ENCODE measurements at places on chromosomes 5 and 9. TPM values are rescaled to one million over a fixed set of nuclear protein-coding genes. Genes with fewer than 3 reads are reported as not detected.

- no peak for DNase-seq
Measured at GRCh38 chr9:4196376-4196775, 103.5 kb downstream of the GLIS3 start.

GRCh38 chr9:130117376-130117775, 54.8 kb upstream of the NCS1 start:
- no peak for DNase-seq

GRCh38 chr5:67095346-67096171, 101.0 kb downstream of the CD180 start:
- peak; percentile 11 for DNase-seq

- no peak for DNase-seq
Measured at GRCh38 chr9:6428940-6429889, 16.2 kb downstream of the UHRF2 start.

DNA sequence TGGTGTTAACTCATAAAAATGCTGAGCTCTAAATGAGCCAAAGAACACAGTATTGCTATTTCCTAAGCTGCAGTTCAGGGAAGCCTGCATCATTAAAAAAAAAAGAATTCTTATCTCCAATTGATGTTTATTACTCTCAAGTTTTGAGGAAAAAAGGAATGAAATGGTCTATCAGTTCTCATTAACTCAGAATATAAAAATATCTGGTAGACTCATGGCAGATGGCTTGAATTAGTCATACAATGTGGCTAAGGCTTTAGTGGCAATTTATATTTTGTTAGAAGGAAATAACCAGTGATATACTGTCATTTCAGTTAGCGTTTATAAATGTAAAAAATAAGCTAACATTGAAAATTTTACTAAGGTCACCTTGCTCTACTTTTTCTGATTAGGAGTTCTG, 1403.4 kb upstream of the C9orf72 start:
- no peak for DNase-seq

GRCh38 chr5:176740131-176740701, 70.1 kb upstream of the UNC5A start:
- no peak for DNase-seq

GRCh38 chr5:1661311-1661710, 137.6 kb upstream of the LPCAT1 start:
- DNase-seq: no peak

GRCh38 chr5:13708906-13709305, 235.6 kb downstream of the DNAH5 start:
- no peak for DNase-seq

- no peak for DNase-seq
Measured at GRCh38 chr5:177605078-177605477, 5.1 kb downstream of the B4GALT7 start.

DNA sequence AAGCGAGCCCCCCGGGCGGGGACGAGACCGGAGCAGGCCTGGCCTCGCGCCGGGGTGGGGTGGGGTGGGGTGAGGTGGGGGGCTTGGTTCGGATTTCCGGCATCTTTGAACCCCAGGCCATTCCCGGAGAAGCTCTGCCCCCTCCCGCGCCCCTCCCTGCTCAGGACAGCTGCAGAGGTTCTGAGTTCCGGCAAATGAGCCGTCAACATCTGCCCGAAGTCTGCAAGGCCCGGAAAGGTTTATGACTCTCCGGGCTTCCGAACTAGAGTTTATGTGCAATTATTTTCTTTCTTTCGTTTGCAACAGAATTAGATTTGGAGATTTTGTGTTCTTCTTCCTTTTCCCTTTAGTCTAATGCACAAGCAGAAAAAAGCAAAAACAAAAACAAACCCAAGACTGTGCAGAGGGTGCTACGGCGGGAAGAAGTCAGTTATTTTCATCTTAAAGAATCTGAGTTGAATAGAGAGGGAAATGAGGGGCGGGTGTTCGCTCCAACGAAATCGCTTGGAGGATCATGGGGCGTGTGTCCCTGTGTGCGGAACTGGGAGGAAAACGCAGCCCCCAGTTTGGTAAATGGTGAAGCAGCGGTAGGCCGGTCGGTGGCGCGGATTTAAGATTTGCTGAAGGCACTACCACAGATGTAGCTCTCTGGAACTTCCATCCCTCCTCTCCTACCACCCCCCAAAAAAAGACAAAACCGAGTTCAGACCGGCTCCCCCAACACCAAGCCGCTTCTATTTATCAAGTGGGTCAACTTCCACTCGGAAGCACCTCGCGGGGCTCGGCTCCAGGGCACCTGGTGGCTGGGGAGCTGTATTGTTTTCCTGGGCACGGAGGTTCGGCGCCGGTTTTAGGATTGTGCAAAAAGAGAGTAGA, 4.8 kb downstream of the LHX2 start:
- no peak for DNase-seq

GRCh38 chr5:53884844-53885243, 324.4 kb downstream of the NDUFS4 start:
- DNase-seq: no peak

DNA sequence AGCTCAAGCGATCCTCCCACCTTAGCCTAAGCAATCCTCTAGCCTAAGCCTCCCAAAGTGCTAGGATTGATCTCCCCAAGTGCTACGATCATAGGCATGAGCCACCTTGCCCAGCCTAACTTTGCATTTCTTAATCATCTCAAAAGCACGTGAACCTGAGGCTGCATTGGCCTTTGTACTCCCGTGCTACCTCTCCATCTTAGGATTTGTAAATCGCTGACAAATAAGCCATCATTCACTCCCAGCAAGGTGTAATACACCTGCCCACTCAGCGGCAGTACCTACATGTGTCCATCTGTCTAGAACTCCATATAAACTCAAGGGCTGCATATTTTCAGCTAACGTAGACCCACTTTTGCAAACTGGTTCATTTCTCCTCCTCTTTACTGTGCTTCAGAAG, 2.8 kb downstream of the ANKH start:
- no peak for DNase-seq

DNA sequence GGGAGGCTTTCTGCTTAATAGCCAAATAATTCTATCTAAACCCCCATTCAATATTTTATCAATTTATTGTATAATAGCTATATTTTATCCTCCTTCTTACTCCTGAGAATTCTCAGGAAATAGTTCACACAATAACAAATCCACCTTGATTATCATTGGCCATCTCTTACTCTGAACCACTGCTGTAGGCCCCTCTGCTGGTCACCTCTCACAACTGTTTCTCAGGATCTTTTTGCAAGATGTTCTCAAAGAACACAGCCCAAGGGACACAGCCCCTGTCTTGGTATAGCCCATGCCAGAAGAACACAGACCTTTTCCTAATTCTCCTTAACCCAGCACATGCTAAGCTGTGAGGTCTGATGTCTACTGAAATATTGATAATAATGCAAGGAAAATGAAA, 74.9 kb upstream of the HTR4 start:
- no peak for DNase-seq

DNA sequence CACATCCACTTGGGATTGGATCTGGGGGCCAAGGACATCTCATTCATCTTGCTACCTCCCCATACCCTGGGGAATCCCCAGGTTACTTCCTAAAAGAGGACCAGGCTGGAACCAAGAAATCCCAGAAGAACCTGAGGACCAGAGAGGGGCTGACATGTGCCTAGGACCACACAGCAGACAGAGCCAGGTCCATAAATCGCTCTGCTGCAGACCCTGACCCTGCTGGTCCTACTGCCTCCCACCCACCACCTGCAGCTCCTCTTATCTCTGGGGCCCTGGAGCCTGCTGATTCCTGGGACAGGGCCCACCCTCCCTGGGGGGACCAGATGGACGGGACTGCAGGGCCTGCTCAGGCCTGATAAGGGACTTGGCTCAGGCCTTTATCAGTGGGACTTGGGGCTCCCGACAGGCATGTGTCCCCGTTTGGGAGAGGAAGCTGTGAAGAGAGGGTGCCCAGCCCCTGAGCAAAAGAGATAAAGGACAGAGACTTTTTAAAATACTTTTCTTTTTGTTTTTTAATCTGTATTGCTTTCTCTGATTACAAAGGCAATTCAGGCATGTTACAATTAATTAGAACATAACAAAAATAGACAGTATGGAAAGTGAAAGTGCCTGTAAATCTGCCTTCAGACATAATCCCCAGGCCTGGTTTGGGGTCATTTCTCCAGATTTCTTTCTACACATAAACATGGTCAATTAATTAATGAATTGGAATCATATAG, 101.3 kb upstream of the LARP1 start:
- no peak for DNase-seq

- no peak for DNase-seq
Measured at GRCh38 chr9:99305820-99306811, 84.0 kb downstream of the SEC61B start.

GRCh38 chr5:99771296-99771695, 763.9 kb upstream of the FAM174A start:
- no peak for DNase-seq

- no peak for DNase-seq
Measured at GRCh38 chr5:92922231-92922967, 658.6 kb downstream of the NR2F1-AS1 start.

GRCh38 chr5:36301858-36302603, at the start of gene RANBP3L:
RANBP3L (minus strand) TSS chr5:36301902; CDS start chr5:36301416, 486 bp downstream.
- DNase-seq: no peak

DNA sequence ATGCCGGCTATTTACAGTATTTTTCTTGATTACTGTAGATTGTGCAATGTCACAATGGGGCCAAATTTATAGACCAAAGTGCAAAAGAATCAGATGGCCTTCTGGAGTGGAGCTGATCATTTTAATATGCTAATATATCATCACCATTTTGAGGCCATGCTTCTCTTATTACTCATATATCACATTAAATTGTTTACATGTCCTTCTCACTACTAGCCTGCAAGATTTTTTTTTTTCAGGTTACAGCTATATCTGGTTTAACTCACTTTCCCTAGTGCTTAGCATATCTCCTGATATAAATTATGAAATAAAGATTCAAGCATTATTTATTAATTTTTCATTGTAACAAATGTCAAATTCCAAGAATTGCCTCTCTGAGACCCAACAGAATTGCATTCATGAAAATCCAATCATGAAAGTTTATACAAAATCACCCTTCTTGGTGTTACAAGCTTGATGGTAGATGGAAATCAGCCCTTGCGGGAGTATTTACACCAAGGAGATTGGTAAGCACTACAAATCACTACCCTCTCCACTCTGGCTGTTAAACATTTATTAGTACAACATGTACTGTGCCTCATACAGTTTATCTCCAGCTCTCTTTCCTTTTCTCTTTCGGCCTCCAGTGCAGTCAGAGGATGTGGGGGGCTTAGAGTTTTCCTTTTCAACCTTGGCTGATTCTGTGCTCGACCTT, 703.9 kb downstream of the BRINP1 start:
- DNase-seq: no peak

- no peak for DNase-seq
Measured at GRCh38 chr5:143791848-143792731, 19.9 kb upstream of the HMHB1 start.

DNA sequence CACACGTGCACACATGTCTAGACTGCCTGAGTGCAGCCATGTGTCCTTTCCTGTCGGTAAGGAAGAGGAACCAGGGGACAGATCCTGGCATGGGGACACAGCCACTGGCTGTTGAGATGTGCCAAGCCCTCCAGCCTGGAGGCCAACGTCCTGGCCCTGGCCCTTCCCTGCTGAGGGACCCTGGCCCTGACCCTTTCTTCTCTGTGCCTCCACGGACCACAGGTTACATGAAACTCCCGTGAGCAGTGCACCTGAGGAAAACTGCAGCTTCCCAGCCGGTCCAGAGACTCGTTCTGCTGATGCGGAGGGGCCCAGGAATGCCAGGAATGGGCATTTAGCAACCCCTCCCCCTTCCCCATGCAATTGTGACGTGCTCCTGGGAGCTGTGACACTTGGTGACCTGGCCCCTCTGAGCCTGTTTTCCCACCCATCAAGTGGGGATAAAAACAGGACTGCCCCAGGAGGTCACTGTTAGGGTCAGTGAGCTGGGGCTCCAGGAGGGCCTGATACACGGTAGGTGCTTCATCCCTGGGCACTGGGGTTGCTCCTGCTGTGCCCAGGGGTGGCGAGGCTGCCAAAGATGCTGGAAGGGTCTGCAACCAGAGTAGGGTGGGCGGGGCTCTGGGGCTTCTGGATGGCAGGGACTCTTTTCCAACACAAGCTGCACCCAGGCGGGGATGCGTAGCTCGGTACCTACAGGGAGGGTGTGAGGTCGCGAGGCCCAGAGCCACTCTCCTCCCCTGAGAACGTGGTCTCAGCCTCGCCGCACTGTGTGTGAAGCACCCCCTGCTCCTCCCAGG, 151.5 kb downstream of the C9orf50 start:
- DNase-seq: no peak

The PLAC8L1 gene
- total RNA-seq: not detected

The IGFBPL1 gene
- total RNA-seq: 34.0 TPM

The INSYN2B gene
- total RNA-seq: not detected

The MOB3B gene
- total RNA-seq: 6.6 TPM

The NMUR2 gene
- total RNA-seq: not detected

The SMIM33 gene
- total RNA-seq: not detected
